ENCODE measurements at places on chromosomes 5 and 9.

- no peak for DNase-seq
These were observed 46.6 kb downstream of the SLC12A7 start for GRCh38 chr5:1065143-1065750.

- no peak for DNase-seq
These were observed 121.1 kb downstream of the DMXL1 start for GRCh38 chr5:119191944-119192343.

DNA sequence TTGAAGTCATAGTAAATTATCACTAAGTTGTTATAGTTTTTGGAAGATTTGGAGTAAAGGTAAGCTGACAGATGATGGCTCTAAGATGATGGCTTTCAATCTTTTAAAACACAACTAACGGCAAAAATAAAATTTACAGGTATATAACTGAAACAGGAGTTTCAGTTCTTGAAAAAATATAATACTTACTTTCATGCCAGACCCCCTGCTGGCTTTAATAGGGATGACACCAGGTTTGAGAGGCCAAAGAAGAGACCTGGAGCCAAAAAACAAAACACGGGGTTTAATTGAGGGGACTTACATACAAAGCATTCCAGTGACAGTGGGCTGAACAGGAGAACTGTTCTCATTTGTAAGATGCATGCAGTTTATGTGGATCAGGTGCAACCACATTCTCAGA, 301.7 kb upstream of the PCSK5 start:
- no peak for DNase-seq

DNA sequence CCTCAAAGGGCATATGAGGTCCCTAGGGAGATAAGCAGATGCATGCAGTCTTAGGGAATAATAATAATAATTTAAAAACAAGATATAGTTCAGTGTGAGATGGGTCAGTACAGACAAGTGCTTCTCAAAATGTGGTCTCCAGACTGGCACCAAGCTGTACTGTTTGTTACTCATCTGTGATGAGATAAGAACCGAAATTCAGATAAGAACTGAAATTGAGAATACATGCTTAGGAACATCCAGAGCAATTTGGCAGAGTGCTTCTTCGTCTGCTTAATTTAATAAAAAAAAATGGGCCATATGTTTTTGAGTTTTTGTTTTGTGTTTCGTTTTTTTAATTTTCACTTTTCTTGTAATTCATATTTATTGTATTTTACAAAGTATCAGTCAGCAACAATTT, 86.5 kb upstream of the SGCD start:
- no peak for DNase-seq

- DNase-seq = no peak
These were observed 152.6 kb upstream of the FST start for GRCh38 chr5:53327811-53328334.

DNA sequence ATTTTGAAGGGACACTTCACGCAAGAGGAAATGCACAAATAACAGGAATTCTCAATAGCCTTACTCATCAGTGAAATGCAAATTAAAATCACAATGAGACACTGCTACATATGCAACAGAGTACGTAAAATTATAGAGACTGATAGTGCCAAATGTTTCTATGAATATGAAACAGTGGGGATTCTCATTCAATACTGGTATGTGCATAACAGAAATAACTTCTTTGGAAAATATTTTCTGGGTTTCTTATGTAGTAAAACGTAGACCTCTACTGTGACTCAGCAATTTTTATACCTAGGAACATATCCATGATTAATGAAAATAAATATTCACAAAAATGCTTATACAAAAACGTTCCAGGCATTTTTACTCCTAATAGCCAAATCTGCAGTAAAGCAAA, 1625.2 kb downstream of the MAT2B start:
- DNase-seq = no peak

DNA sequence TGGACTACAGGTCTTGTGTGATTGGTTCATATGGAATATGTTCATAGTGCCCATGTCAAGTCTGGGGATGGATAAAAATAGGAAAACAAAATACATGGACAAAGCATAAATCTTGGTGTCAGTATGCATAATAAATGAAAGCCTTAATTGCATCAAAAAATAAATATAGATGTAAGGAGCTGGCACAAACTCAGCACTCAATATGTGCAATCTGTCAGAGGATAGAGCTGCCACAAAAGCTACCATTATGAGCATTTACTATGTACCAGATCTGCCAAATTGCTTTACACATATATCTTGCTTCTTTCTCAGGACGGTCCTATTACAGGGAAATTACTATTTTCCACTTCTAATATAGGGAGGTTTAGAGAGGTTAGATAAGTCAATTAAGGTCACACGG, 18.2 kb upstream of the TMED7 start:
- no peak for DNase-seq

DNA sequence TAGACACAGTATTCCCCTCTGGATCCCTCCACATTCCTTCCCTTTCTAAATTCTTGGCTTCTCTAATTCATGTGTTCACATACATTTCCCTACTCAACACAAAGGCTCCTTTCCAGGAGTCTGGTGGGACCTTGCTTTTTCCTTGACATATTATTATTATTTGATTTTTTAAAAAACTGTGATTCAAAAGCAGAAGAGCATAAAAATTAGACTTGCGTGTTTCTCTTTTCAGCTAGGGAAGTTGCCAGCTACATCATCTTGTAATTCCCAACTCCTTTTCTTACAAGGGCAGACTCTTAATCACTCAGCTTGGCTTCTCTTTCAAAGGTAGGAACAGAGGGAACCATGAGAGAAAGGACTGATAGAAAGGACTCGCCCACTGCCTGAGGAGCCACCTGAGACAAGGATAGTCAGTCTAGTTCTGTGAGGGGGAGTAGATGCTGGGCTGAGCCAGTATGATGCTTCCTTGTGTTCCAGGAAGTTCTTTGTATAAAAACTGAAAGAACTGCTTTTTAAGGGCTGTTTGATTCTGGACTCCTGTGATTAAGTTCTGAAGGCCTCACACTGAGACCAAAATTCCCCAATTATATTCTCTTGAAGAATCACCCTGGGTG, 51.0 kb upstream of the DPYSL3 start:
- DNase-seq = no peak

GRCh38 chr9:36488389-36488756, 84.3 kb upstream of the MELK start:
- DNase-seq = no peak

DNA sequence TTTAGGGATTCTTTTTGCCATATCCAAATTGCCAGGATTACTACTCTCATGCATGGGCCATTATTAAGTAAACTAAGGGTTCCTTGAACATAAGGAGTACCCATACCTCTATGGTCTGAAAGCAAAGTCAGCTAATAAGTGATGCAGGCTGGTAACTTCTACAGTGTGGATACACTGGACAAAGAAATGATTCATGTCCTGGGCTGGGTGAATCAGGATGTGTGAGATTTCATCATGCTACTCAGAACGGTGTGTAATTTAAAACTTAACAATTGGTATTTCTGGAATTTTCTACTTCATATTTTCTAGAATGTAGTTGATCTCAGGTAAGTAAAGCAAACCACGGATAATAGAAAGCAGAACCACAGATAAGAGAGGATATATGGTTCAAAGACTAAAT, 428.8 kb downstream of the CHSY3 start:
- no peak for DNase-seq
